ENCODE measurements at places on chromosomes 16 and 17.

- DNase-seq: no peak
Measured at GRCh38 chr17:69724238-69724637, 309.7 kb downstream of the MAP2K6 start.

DNA sequence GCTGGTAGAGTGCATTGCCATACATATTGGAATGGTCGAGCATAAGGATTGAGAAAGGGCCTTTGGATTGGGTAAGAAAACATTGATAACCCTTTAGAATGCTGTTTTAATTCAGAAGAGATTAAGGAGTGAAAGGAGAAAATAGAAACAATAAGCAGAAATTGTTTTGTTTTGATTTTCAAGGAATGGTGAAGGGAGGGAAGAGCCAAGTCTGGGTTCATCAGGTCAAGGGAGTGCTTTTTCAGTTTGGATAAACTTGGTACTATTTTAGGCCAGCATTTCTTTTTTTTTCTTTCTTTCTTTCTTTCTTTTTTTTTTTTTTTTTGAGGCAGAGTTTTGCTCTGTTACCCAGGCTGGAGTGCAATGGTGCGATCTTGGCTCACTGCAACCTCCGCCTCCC lies 50.3 kb downstream of the SNTB2 start:
- no peak for DNase-seq

DNA sequence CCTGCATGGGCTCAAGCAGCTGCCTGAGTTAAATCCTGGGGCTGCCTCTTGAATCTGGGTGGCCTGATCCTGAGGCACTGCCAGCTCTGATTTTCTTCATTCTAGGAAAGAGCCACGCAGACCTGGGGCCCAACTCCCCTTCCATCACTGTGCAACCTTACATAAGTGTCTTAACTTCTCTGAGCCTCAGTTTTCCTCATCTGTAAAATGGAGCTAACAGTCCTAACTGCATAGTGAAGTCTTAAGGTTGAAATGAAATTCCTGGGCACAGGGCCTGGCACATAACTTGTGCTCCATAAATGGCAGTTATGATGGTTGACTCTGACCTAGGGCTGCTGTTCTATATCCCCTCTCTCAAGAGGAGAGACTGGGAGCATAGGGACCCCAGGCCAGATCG lies 236.6 kb downstream of the GSG1L start:
- DNase-seq: no peak

- no peak for DNase-seq
Measured at GRCh38 chr16:17265154-17265553, 205.6 kb downstream of the XYLT1 start.

GRCh38 chr17:28227316-28228108 lies 91.5 kb upstream of the TMEM97 start:
- DNase-seq: no peak

DNA sequence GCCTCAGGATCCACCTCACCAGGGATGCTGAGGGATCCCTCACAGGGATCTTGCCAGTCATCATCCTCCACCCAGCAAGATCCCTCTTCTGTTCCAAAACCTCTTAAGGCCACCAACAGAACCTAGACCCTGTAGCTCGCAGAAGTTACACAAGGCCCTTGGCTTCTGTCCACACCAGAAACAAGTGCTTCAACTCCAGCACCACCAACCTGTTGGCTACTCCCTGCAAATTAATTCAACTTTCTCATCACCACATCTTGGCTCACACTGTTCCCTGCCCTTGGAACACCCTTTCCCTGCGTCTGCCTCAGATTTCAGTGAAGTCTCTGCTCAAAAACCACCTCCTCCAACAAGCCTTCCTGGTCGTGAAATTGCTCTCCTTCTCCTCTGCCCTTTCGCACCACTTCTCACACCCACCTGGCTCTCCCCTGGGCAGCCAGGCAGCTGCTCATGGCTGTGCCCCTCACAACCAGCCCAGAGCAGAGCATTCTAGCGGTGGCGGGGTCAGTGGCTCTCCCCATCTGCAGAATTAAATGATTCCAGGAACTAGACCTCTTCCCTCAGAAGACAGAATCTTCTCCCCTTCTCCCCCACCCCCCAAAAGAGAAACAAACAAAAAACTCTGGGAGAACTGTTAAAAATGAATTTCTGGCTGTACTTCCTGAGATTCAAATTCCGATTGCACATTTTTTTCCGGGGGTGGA lies 1.8 kb downstream of the PLLP start:
- no peak for DNase-seq

DNA sequence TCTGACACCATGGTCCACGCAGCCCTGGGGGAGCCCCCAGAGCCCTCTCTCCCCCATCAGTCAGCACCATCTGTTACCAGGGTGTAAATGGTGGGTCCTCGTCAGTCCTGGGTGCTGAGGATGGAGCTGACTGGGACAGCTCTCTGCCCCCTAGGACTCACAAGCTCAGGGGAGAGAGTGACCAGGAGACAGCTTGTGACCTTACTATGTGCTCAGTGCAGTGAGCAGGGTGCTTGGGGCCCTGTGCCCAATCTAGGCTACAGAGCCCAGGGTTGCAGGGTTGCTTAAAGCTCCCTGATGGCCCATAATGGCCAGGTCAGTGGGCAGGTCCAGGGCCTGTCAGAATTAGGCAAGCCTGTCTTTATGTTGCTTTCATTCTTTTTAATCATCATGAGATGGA lies 11.3 kb downstream of the MMP2 start:
- DNase-seq: no peak

DNA sequence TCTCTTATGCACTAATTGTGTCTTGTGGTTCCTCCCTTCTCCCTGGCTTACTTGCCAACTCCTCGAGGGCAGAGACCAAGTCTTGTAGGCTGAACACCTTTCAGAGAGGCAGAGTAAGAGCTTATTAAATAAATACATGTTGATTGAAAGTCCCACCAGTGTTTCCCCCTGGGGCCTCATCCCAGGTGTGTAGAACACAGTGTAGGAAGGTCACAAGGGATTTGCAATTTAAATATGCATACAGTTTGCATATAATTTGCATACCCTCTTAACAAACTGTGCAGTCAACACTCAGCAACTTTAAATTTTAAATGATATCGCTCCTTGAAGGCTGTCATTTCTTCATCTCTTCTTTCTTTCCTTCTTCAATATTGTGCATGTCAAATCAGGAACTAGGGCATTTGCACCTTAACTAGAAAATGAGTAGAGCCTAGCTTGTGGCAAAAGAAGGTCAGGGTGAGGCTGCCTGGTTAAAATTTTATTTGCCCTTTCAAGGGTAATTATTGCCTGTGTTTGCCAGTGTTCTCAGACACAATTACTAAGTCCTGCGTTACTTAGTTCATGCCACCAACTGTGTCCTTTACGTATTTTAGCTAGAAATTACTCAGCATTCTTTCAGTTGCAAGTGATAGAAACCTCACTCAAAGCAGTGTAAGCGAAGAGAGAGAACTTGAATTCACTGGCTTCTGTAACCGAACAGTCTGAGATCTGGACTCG lies 465.7 kb downstream of the HAPSTR1 start:
- DNase-seq: no peak

DNA sequence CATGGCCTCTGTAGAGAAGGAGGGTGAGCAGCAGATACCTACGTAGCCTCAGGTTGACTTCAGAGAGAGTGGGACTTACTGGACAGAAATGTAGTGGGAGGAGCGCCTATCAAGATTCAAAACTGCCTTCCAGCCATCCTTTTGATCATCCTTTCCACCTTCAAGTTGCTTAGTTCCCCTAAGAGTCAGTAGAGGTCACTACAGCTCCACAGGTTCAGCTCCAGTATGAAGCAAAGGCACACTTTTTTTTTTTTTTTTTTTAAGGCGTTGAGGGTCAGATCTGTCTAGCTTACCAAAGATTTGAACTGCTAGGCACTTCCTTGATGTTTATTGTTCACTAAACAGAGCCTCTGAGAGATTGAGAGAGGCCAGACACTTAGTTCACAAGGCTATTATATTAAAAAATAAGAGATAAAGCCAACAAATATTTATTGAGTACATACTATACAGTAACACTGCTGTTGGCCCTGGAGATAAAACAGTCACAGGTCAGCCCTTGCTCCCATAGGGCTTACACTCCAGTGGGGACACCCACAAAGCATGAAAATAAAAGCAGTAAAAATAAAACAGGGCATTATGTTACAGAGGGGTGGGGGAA lies 3.1 kb downstream of the RNF227 start:
- peak; percentile 53 for DNase-seq

DNA sequence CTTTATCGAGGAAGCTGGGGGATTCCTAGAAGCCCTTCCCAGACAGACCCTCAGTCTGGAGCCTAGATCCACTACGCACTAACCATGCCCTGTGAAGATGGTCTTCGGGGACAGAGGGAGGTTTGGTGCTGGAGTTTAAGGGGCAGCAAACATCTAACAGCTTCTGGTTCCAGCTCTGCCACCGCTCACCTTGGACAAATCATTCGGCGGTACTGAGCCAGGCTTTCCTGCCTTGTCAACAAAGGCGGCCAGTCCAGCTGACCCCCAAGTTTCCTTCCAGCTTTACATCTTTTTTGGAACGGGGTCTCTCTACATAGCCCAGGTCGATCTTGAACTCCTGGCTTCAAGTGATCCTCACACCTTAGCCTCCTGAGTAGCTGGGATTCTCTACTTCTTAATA lies 369 bp upstream of the GJD3 start:
- DNase-seq: no peak
